MCF 10A (cell line): ENCODE measurements at places on chromosomes 13 and 19. TPM values are rescaled to one million over a fixed set of nuclear protein-coding genes. Genes with fewer than 3 reads are reported as not detected.

GRCh38 chr19:5245631-5246553 is 94.7 kb downstream of the PTPRS start:
- no peak for DNase-seq

GRCh38 chr13:83825676-83826075 is 56.6 kb downstream of the SLITRK1 start:
- DNase-seq, result no peak

Gene LRRC63
- total RNA-seq, result not detected in 2 replicates

DNA sequence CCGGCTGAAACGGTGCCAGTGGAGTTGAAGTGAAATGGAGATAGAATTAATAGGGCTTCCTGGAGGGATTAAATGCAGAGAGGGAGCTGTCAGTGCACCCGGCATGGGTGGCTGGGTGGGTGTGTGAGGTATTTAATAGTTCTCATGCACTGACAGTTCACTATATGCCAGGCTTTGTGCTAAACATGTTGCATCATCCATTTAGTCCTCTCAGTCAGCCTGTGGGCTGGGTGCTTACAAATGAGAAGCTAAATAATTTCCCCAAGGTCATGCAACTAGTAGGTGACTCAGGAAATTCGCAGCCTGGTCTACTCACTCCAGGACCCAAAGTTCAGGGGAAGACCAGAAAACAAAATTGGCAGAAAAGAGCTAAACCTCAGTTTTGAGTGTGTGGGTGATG is 63.5 kb upstream of the SPATA13 start:
- DNase-seq, result peak; percentile 40

GRCh38 chr13:65555962-65556361 is 1674.2 kb downstream of the PCDH9 start:
- DNase-seq, result no peak

DNA sequence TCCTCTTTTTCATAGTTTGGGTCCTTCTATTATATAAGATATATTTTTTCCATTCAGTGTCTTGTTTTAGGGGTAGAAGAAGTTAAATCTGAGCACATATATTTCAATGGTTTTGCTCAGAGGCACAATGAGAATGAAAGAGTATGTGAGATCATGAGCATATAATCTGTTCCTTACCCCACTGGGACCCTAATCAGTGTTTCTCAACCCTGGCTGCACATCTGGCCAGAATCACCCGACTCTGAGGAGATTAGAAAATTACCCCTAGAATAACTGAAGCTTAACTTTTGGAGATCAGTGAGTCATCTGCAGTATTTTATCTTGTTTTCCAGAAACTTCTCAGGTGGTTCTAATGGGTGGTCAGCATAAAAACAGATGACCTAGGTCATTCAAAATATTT is 782 bp downstream of the CYSLTR2 start:
- DNase-seq, result no peak

GRCh38 chr13:112326821-112327370 is 49.3 kb upstream of the SPACA7 start:
- no peak for DNase-seq

Gene MEF2B
- 1.4 TPM in 2 replicates for total RNA-seq

Gene ZNF559
- 10.7 and 13.1 TPM in 2 replicates for total RNA-seq

DNA sequence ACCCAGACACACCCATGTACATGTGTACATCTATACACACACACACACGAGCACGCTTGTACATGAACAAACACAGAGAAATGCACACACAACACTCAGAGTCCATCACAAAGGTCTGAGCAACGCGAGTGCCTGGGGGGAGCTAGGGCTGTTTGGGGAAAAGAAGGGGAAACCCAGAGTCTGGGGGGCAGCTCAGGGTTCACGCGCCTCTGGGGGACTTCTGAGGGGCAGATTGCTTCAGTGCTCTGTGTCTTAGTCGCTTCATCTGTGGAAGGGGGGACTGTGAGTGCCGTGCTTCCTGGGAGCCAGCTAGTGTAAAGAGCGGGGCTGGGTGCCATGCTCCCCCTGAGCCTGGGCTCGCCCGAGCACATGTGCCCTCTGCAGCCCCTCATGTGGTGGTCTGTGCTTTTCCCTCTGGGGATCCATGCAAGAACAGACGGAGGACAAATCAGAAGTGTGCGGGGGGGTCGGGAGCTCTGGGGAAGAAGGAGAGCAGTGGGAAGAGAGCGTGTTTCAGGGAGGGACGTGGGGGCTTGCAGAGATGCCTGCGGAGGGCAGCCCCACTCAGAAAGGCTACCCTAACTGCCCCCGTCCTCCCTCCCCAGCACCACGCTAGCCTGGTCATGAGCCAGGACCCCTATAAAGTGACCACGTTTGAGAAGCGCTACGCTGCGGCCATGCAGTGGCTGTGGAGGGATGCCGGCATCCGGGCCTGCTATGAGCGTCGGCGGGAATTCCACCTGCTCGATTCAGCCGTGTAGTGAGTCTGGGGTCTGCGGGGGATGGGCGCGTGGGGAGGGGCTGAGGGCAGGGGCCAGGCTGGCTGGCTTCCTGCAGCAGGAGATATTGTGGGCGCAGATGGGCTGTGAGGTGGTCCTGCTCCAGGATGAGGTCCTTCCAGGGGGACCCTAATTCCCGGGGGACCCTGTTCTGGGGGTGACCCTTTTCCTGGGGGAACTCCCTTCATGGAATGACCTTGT is 14.0 kb downstream of the GNA15 start:
- DNase-seq, result no peak

Gene C19orf67
- not detected in 2 replicates for total RNA-seq

Gene KIR2DL3
- total RNA-seq, result not detected in 2 replicates

DNA sequence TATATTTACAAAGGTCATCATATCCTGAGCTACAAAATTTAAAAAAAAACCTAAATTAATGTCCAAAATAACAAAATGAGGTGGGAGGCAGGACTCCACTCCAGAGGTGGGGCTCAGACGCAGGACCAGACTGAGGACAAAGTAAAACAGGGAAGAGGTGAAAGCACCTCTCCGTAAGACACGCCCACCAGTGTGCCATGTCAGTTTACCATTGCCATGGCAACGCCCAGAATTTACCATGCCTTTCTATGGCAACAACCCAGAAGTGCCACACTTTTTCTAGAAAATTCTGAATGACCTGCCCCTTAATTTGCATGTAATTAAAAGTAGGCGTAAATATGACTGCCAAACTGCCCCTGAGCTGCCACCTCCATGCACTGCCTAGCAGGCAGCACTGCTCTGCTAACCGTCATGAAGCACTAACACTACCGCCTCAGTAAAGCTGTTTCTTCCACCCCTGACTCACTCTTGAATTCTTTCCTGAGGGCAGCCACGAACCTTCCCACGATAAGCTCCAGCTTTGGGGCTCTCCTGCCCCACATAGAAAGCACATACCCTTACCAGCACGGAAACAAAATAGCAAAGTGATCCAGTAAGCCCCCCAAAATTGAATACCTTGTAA is 22.3 kb upstream of the PDCD5 start:
- no peak for DNase-seq

DNA sequence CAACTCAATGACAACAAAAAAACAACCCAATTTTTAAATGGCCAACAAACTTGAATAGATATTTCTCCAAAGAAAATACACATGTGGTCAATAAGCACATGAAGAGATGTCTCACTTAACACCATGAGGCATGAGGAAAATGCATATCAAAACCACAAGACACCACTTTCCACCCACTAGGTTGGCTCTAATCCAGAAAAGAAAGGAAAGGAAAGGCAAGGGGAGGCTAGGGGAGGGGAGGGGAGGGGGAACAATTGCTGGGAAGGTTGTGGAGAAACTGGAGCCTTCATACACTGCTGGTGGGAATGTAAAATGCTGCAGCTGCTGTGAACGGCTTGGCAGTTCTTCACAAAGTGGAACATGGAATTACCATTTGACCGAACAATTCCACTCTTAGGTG is 854.3 kb downstream of the UQCRFS1 start:
- DNase-seq, result no peak

Gene FFAR3
- total RNA-seq, result not detected in 2 replicates

DNA sequence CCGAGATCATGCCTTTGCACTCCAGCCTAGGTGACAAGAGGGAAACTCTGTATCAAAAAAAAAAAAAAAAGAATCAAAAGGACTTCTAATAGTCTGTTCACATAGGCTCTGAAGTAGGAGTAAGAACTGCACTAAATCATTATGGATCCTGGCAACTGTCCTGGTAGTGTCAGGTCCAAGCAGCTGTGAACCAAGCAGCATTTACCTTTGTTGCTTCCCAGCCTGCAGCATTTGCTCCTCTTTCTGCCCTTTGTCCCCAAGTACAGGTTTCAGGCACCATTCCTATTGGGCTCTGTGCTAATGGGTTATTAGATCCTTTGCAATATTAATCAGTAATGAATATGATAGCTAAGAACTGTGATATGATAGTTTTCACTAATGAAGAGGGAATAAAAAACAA is 77.4 kb upstream of the NBEA start:
- DNase-seq, result no peak

Gene S1PR4
- total RNA-seq, result 0.39 and 0.44 TPM in 2 replicates

Gene NDUFB7
- total RNA-seq, result 153 and 165 TPM in 2 replicates

DNA sequence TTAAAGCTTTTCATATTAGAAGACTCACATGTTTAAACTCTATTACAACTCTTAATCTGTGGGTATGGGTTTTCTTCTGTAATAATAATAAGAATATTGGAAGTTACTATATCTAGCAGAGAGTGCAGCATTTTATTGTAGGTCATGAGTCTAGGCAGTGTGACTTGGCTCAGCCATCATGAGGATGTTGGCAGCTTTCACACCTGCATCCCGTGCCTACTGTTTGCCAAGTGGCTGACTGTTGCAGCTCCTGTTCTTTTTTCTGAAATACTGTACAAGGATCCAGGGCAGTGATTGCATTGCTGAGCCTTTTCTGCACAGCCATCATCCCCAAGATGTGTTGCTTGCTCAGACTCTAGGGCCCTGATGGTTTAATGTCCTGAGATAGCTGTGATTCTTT is 47.4 kb downstream of the MTUS2 start:
- no peak for DNase-seq

GRCh38 chr13:22357132-22357531 is 686.3 kb downstream of the FGF9 start:
- no peak for DNase-seq

Gene FCAR
- not detected in 2 replicates for total RNA-seq

- no peak for DNase-seq
Measured at GRCh38 chr13:49938314-49938713, 2.2 kb upstream of the SPRYD7 start.

Gene ZFR2
- total RNA-seq, result not detected in 2 replicates
